ENCODE measurements at places on chromosomes 6 and 20.
A peak's percentile ranks its signal among the peaks of the same experiment; 100 is the strongest.

DNA sequence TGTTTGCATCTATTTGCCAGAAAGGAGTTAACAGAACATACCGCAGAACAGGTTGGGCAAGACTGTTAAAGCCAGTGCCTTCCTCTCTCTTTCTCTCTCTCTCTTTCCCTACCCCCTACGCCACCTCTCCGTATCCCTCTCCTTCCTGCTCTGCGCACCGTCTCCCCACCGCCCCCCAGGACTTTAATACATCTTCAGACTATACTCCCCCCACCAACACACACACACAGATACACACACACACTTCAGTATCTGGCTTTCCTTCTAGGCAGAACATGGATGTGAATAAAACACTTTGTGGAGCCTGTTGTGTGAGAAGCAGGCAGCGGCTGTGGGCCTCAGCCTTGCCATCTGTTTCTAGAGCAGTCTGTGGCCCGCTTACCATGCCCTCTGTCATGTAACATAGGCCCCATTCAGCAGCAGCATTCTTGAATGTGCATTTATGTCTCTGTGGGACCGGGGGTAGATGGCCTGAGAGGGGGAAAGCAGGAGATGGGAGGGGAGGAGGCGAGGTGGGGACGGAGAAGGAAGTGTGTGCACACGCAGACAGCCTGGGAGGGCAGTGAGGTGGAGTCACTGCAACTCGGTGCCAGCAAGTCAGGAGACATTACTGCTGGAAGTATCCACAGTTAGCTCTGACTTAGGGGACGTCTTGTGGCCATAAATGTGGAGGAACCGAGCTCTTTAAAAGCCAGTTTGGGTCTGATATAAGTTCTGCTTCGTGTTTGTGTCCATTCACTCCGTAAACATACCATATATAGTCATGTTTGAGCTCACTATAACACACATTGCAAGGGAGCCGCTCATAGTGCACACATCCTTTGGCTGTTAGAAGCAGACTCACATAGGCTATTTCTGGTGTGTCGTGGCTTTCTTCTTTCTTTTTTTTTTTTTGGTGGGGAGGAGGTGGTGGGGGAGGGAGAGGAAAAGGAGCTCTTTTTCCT lies 38.4 kb downstream of the RREB1 start:
- DNase-seq: no peak

DNA sequence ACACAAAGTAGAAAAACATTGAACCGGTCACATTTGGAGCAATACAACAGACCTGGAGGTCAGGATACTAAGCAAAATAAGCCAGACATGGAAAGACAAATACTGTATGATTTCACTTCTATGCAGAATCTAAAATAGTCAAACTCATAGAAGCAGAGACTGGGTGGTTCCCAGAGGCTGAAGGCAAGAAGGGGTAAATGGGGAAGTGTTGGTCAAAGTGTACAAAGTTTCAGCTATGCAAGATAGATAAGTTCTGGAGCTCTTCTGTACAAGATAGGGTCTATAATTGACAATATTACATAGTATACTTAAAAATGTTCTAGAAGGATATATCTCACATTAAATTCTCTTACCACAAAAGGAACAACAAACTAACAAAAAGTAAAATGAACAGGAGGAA lies 70.3 kb downstream of the TMEM244 start:
- no peak for DNase-seq

DNA sequence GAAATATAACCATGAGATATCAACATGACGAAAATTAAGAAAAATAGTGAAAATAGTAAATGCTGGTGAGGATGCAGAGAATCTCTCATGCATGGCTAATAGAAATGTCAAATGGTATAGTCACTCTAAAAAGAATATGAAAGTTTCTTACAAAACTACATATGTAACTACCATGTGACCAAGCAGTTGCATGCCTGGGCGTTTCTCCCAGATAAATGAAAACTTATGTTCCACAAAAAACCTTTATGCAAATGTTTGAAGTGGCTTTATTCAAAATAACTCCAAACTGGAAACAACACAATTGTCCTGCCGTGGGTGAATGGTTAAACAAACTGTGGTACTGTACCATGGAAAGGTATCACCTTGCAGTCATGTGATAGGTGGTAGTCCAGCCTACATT lies 112.4 kb downstream of the HDGFL1 start:
- DNase-seq: no peak

- no peak for DNase-seq
These were observed 730 bp downstream of the INSM1 start for GRCh38 chr20:20368418-20369249.

DNA sequence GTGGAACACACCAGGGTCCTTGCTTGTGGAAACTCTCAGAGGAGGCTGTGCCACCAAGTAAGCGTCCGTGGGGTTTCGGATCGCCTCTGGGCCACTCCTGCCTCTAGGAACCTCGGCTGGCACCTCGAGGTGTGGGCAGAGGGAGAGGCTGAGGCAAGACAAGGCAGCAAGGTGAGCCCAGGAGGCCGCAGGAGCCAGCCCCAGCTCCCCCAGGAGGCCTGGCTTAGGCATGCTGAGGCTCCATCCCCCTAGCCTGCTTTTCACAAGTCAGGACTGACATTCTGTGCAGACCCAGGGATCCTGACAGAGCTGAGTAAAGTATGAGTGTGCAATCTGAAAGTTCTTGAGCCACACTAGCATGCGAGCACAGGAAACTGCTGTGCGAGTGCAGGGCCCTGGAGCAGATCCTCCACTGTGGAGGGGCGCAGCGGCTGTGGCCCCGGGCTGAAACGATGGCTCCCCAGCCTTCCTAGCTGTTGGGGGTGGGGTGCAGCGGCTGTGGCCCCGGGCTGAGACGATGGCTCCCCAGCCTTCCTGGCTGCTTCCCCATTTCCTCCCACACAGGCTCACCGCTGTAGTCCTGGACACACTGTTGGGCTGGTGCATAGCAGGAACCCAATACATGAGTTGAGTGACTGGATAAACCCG lies 75.2 kb upstream of the CD93 start:
- no peak for DNase-seq

DNA sequence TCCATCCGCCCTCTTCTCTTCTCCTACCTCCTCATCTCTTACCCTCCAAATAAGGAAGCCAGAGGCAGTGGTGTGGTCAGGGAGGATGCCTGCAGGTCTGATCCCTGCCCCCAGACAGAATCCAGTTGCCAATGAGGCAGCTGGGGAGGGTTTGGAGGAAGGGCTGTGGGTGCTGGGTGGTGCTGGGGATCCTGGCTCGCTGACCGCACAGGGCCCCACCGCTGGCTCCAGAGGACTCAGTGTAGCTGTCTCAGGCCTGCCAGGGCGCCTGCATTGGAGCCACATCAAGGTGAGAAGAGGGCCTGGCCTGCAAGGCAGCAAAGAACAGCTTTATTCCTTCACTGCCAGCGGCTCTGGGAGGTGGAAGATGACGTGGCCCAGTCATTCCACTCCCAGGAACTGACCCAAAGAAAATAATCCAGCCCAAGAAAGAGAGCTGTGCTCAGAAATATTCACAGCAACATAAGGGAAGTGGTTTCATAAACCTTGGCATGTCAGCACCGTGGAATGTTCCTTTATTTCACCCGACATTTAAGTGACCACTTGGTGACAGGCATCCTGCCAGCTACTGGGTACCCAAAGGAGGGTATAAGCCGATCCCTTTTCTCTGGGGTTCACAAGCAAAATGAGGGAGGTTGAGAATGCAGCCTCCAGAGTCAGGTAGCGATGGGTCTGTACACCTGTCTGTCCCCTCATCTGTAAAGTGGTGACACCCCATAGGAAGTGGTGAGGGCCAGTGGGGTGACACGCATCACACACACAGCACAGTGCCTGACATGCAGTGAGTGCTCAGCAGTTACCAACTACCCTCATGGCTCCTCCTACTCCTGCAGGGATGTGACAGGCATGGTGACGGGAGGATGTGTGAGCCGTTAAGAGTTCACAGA lies 125.1 kb downstream of the SNX5 start:
- DNase-seq: no peak

- DNase-seq: no peak
These were observed 118.5 kb upstream of the BACH2 start for GRCh38 chr6:90415178-90415577.

GRCh38 chr20:17262786-17263185 lies 35.9 kb downstream of the PCSK2 start:
- DNase-seq: no peak

DNA sequence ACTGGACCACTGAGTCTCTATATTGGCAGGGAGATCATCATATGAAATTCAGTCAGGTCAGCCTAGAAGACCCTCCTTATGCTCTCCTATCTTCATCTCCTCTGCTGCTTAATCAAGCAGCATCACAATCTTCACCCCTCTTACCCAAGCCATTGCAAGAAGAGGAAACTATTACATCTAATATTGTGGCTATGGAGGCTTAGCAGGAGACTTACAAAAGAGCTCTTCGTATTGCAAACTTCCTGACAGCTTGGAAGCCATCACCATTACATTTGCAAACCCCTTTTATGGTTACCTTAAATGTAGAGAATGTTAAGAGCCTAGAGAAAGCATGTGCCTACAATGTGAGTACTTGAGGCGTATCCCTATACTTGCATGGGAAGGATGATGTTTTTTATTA lies 87.2 kb upstream of the STXBP5 start:
- DNase-seq: no peak

DNA sequence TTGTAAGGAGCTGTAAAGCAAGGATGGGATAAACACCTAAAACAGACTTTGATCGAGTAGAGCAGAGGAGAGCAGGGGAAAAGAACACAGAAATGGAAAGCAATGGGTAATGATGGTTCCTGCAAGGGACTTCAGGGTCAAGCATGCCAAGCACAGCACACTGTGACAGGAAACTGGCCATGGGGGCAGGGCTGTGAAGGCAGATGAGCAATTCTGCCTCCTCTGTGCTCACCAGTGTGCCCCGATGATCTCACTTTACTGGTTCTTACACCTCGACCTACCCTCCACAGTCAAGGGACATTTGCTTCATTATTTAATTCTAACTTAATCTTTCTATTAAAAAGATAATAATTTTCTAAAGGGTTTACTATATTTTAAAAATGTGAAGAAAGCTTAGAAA lies 21.6 kb upstream of the MYB start:
- no peak for DNase-seq

- DNase-seq: no peak
These were observed 96.5 kb downstream of the TINAG start for GRCh38 chr6:54404791-54405190.

GRCh38 chr6:154479351-154479769 lies 31.1 kb downstream of the CNKSR3 start:
- no peak for DNase-seq

GRCh38 chr6:25889877-25890853 lies 16.1 kb upstream of the SLC17A3 start:
- DNase-seq: peak; percentile 22

- no peak for DNase-seq
These were observed 225.8 kb upstream of the QKI start for GRCh38 chr6:163188746-163189145.

- DNase-seq: no peak
These were observed 158.3 kb upstream of the OGFRL1 start for GRCh38 chr6:71130277-71130676.

DNA sequence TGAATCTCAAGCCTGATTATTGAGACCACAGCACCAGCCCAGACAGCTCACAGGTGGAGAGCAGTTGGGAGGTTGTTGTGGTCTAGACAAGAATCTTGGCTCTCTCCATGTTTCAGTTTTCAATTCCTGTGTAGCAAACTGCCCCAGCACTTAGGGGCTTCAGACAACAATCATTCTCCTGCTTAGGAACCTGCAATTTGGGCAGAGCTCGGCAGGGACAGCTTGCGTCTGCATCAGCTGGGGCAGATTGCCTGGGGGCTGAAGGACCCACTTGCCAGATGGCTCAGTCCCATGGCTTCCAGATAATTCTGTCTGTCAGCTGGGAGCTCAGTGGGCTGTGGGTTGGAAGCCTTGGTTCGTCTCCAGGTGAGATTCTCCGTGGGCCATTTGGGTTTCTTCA lies 6.9 kb downstream of the TGM6 start:
- DNase-seq: no peak

DNA sequence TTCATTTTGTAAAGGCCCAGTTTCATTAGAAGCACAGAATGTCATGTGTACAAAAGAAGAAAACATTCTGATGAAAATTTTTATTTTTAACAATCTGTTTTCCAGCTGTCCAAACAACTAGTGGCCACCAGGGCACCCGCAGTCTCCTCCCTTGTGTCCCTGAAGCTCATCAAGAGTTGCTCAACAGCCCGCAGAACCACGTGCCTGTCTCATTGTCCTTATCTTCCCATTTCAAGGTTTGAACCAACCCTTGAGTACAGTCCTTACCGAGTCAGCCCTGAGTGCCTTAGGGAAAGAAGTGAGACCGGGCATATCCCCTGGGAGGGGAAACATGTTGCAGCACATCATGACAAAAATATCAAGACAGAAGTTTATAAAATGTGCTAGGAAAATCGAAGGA lies 15.9 kb upstream of the ZNF133 start:
- DNase-seq: no peak

- DNase-seq: no peak
These were observed at the start of gene PDE10A for GRCh38 chr6:165662749-165663376. PDE10A (minus strand) TSS chr6:165663241; CDS start chr6:165662811, 430 bp downstream.

GRCh38 chr20:48463096-48463720 lies 364.6 kb downstream of the PREX1 start:
- DNase-seq: no peak
